Stimulated activated CD8-positive, alpha-beta memory T cell treated with anti-CD3 and anti-CD28 coated beads, Interleukin-4, amount 100 ng/mL, for 1 hour (primary cell): ENCODE measurements at places on chromosomes 7 and 10.

GRCh38 chr7:106520962-106521514 lies 139.9 kb downstream of the CCDC71L start:
- DNase-seq, result no peak

DNA sequence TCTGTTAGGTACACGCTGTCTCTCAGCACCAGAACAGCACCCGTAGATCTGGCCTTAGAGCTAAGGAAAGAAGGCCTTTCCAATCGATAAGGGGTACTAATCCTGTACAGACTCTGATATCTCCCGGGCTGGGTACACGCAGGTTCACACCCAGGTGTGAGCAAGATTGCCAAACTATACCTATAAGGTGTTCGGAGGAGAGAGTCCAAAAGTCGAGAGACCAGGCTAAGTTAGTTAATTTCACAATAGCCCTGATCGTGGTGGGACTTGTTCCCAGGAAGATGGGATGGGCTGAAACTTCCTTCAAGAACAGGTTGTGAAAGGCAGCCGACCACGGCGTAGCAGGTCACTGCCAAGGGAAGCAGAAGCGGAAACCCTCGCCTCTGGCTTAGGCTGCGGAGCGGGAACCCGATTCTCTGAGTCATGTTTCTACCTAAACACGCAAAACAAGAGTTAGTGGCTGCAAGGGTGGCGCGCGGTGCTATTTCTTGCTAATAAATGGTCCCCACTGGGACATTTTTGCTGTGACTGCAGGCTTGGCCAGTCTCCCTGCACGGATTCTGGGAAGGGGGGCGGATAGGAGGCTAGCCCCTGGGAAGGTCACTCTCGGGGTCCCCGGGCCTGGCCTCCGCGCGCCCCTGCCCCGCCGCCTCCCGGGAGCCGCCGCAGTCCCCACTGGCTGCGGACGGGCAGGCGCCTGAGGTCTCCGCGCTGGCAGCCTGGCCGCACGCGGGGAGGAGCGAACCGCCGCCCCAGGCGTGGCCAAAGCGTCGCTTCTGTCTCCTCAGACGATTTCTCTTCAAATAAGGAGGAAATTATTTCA lies 75.4 kb upstream of the PDSS1 start:
- no peak for DNase-seq

DNA sequence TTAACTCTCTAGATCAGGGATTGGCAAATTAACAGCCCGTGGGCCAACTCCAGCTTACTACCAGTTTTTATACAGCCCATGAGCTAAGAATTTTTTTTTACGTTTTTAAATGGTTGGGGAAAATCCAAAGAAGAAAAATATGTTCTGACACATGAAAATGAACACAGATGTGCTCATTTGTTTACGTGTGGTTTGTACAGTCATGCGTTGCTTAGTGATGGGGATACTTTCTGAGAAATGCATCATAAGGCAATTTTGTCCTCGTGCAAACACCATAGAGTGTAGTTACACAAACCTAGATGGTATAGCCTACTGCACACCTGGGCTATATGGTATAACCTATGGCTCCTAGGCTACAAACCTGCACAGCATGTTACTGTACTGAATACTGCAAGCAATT lies 8.3 kb upstream of the SMKR1 start:
- DNase-seq, result no peak

DNA sequence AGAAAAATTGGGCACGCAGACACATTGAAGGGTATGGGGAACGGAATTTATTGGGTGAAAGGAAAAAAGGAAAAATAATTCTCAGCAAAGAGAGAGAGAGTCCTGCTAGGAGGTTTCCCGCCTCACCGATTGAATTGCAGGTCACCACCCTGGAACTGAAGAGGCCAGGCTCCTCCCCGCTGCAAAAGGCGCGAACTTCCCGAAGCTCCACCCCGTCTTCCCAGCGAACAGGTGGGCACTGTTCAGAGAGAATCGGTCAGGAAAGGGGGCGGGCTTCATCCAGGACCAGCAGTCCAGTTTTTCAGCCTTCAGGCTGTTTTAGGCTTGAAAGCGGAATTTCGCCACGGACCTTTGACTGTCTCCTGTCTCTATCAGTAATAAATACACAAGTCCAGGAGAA lies 27.3 kb upstream of the CADPS2 start:
- DNase-seq, result no peak

GRCh38 chr10:96470116-96470743 lies 43.5 kb downstream of the TLL2 start:
- no peak for DNase-seq

- DNase-seq, result no peak
Measured at GRCh38 chr7:91459539-91459938, 195.3 kb downstream of the FZD1 start.

GRCh38 chr7:47344171-47344955 lies 237.5 kb downstream of the TNS3 start:
- DNase-seq, result no peak
